ENCODE measurements at places on chromosomes 5 and 9.

DNA sequence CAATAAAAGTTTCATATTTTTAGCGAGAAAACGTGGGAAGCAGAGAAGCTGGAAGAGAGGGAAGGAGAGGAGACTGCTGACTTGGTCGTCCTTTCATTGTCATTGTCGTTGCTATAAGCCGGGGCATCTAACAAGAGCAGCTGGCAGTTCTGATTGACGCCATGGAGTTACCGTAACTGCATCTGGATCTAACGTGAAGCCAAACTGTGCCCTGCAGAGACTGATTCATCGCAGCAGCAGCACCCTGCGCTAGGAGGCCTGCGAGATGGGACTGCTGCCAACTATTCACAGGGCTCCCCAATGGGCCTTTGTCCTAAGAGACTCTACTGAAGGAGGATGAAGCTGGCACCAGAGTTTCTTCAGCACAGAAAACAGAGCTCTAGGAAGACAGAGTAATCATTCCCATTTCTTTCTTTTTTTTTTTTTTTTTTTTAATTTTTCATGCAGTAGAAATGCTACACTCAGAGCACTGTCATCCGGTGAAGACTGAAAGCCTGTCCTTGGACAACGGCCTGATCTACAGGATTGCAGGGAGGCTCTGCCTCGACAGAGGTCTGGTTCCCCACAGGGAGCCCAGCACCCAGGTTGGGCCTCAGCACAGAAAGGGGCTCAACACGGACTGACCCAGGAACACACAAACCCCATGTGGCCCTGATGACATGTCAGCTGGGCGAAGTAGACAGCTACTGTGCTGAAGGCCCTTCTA is 47.8 kb downstream of the RETREG1 start:
- DNase-seq = no peak

- no peak for DNase-seq
Measured at GRCh38 chr5:88675708-88676636, 207.0 kb downstream of the MEF2C start.

DNA sequence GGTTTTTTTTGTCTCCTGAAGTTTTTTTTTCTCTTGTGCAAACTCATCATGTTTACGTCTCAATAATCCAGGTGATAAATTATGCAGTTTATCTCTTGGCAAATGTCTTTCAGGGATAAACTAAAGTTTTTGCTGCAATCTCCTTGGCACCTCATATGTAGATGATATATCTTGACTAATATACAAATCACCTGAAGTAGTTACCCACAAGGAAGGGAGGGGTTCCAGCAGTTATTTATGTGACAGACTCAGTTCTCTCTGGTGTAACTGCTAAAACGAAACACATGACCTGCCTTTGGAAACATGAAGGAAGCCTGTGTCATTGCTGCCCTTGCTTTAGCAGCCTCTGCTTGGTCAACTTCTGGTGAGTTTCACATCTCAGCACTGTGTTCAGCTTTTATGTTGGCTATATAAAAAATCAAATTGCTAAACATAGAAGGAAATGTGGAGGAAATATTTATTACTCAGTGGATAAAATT is 39.3 kb upstream of the KIAA1958 start:
- DNase-seq = no peak

GRCh38 chr5:110377361-110377760 is 349.1 kb downstream of the TMEM232 start:
- no peak for DNase-seq

- no peak for DNase-seq
Measured at GRCh38 chr5:73171495-73171894, 1.5 kb upstream of the TMEM174 start.

- no peak for DNase-seq
Measured at GRCh38 chr5:159058716-159059636, 40.7 kb downstream of the EBF1 start.

DNA sequence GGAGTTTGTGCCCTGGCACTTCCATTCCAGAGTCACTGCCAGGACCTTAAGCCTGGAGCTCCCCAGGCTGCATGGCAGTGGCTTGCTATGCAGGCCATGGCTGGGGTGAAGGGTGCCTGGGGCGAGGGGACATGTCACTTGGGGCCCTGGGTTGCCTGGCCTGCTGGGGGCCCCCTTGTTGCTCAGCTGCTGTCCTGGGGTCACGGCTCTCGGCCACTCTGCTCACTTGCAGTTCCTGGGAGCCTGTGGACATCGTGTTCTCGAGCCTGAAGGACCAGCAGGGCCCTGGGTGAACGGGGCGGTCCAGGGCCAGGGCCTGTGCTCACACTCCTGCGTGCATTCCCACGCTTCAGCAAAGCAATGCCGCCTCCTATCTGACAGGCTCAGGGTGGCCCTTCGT is 14.5 kb upstream of the SLC2A6 start:
- no peak for DNase-seq

DNA sequence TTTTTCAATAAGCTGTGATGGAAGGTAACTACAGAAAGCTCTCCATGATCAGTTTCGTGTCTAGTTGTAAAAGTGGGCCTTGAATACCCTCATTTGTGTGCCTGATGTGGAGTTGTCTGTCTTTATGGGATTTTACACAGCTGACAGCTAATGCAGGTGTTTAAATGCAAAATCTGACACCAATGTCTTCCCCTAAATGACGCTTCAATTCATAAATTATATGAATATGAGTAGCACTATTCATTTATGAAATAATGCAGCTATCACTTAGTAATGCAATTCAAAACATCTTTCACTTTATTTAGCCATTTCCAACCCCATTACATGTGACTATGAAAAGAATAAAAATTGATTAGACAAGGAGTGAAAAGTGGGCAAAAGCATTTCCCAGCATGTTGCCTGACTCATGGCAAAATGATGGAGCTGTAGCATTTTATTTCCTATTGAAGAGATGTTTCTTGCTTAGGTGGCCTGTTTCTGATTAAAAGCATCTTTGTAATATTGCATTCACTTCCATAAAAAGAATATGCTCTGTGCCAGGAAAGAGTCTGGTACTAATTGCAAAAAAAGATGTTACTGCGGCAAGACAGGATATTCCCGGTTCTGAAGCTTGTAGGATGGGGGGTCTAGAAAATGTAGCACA is 116.7 kb upstream of the HAPLN1 start:
- no peak for DNase-seq

DNA sequence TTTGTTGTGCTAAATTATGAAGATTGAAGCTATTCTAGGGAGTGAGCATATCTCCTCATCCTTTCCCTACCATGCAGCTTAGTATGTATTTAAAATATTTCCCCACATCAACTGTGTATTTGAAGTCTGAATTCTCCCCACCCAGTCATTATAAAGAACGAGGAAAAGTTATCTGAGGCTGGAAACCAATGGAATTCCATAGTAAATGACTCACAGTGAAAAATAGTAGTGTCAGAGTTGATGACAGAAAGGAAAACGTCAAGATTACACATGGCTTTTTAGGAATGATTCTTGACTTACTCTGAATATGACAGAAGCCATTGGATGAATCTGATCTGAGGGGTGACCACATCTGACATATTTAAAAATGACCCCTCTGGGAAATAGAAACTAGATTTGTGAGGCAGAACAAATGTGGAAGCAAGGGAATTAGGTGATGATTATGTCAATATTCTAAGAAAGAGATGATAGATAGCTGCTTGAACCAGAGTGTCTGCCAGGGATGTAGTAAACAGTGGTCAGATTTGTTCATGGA is 1768.9 kb upstream of the CDH9 start:
- DNase-seq = no peak

- DNase-seq = no peak
Measured at GRCh38 chr5:76376148-76376865, 26.8 kb upstream of the IQGAP2 start.

DNA sequence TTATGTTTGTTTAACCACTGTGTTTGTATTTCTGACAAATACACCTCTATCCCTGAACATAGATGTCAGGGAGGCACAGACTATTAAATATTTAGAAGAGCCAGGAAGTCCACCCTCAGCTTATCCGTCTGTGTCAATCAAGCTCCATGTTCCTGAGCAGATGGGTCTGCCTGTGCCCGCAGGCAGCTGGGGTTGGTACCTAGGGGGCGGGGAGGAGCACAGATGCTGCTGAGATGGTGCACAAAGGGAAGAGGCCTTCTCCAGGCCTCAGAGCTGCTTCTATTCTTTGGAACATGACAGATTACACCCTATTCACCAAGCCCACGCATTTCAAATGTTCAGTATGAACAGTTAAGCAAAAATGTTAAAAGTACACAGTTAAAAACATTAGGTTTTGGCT is 142.1 kb downstream of the EPB41L4A start:
- no peak for DNase-seq

DNA sequence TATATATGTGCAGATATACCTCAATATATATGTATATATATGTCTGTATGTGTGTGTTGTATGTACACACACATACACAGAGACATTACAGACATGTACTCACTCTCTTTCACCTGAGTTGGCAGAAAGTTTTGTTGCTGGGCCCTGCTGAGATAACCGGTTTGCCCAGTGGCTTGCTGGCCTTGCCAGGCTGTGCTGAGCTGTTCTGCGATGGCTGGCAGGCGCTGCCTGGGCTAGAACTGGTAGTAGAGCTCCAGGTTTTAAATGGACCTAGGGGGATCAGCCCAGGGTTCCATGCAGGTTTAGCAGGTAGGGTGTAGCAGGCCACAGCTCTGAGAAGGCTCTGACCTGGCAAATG is 394.3 kb downstream of the GADD45G start:
- DNase-seq = no peak

DNA sequence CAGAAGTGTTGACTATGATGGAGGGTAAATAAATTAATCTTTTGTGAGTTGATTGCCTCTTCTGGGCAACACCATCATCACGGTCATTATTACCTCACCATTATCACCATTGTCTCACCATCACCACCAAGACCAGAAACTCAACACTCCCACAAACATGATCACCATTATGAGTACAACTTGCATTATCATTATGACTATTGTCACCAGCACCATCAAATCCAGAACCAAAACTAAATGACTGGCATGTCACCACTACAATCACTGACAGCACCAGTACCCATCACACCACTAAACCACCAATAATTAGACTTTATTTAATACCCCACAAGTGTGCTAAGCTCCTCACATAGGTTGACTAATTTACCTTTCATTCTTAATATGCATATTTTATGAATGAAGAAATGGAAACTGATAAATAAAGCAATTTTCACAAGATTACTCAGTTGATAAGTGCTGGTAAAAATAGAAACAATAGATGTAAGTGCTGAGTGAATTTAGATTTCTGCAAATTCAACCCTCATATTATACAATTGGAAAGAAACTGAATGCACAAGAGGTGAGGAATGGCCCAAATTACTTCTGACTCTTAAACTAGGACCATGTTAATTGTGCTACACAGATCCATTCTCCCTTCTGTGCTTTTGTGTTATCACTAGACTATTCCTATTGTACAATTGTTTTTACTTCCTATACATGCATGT is 517.8 kb upstream of the PAPPA start:
- DNase-seq = no peak

GRCh38 chr9:34961574-34962490 is 3.7 kb downstream of the PHF24 start:
- no peak for DNase-seq

- DNase-seq = no peak
Measured at GRCh38 chr5:119078071-119078846, 7.4 kb downstream of the DMXL1 start.

DNA sequence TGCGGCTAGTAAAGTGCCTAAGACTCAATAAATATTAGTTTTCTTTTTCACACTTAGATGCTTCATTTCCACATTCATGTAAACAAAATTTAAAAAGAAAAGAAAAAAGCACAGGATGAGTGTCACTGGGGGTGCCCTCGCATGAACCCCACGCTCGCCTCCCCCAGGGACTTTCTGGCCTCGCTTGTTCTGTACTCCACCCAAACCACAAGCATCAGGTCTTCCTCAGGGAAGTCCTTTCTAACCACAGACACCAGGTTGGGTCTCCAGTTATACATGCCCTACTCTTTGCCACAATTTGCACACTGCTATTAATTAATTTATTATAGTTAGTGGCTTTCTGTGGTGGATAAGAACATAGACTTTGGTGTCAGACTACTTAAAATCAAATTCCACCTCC is 92.4 kb downstream of the RORB start:
- DNase-seq = no peak

DNA sequence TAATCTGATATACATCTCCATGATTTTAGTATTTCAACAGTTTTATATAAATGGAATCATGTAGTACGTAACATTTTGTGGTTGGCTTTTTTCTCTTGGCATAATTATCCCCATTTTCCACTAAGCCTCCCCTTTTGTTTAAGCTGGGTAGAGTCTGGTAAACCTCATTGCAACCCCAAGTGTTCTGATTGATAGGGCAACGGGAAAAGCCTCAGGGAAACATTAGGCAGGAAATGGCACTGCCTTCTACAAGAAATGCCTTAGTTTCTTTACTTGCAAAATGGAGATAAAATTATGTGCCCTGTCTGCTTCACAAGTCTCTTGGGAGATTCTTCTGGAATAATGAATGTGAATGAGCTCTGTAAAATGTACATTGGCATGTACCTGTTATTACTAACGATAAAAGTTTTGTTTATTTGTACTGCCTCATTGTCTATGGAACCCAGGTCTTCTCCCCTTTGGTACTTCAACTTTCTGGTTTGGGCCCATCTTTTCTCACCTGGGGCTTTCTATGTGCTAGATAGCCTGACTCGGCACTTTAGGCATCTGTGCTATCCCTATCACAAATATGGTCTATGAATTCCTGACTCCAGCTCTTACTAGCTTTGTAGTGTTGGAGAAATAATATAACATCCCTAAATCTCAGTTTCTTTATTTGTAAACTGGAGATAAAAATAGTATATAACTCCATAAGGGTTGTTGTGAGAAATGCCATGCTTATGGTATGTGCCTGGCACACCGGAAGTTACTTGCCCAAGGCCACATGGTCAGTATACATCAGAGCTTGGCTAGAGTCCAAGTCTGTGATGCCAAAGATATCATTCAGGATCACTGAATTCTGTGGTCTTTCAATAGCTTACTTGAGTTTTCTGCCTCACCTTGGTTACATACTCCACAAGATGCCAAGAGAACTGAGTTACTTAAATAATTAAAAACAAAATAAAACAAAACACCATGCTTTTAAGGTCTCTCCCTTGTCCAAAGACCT is 48.2 kb upstream of the ZNF169 start:
- DNase-seq = no peak

- no peak for DNase-seq
Measured at GRCh38 chr5:177524941-177525655, 8.3 kb upstream of the DDX41 start.

- no peak for DNase-seq
Measured at GRCh38 chr5:96913233-96913632, 22.6 kb upstream of the LNPEP start.

DNA sequence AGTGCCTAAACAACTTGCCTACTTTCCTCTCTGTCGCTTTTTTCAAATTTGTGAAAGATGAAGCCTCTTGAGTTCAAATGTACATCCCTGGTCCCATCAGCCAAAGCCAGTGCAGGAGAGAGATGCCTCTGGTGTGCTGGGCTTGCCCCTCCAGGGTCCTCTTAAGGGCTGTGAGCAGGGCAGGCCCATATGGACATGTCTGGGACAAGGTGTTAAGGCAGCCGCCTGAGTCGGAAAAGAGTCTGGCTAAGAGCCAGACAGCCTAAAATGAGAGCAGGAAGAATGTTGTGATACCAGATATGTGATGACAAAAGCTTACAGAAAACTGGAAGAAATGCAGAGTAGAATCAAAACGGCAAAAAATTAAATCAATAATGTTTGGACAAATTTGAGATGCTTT is 72.5 kb downstream of the APTX start:
- no peak for DNase-seq
